ENCODE measurements at places on chromosomes 16 and 17.
A peak's percentile ranks its signal among the peaks of the same experiment; 100 is the strongest.

GRCh38 chr16:47316442-47317015, 144.3 kb downstream of the ITFG1 start:
- no peak for DNase-seq

GRCh38 chr17:9472094-9472493, 103.5 kb downstream of the STX8 start:
- no peak for DNase-seq

DNA sequence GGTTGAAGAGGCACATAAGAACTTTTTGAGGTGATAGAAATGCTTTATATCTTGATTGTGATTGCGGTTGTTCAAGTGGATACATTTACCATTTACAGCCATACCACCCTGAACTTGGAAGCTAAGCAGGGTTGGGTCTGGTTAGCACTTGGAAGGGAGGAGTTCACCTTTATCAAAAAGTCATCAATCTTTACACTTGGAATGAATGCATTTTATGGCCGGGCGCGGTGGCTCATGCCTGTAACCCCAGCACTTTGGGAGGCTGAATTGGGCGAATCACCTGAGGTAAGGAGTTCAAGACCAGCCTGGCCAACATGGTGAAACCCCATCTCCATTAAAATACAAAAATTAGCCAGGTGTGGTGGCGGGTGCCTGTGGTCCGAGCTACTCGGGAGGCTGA, 9.5 kb upstream of the GJD3 start:
- no peak for DNase-seq

DNA sequence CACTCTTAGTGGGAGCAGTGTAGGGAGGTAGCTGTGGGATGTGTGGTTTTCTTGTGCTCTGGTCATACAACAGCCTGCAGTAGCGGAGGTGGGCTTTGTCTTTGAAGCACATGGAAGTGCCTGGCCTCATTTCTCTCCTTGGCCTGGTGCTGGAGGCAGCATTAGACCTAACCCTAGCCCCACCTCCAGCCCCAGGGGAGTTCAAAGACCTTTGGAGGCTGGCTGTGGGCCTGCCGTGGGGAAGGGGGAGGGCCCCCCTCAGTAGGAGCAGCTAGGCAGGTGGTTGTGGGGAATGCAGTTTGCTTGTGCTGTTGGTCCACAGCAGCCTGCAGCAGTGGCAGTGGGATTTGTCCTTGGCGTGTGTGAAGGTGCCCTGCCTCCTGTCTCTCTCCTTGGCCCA, 91.7 kb downstream of the BCAS3 start:
- DNase-seq = no peak

- no peak for DNase-seq
Measured at GRCh38 chr16:89604764-89605163, 8.7 kb upstream of the DPEP1 start.

GRCh38 chr17:77341069-77341541, 200.3 kb downstream of the SEC14L1 start:
- no peak for DNase-seq

DNA sequence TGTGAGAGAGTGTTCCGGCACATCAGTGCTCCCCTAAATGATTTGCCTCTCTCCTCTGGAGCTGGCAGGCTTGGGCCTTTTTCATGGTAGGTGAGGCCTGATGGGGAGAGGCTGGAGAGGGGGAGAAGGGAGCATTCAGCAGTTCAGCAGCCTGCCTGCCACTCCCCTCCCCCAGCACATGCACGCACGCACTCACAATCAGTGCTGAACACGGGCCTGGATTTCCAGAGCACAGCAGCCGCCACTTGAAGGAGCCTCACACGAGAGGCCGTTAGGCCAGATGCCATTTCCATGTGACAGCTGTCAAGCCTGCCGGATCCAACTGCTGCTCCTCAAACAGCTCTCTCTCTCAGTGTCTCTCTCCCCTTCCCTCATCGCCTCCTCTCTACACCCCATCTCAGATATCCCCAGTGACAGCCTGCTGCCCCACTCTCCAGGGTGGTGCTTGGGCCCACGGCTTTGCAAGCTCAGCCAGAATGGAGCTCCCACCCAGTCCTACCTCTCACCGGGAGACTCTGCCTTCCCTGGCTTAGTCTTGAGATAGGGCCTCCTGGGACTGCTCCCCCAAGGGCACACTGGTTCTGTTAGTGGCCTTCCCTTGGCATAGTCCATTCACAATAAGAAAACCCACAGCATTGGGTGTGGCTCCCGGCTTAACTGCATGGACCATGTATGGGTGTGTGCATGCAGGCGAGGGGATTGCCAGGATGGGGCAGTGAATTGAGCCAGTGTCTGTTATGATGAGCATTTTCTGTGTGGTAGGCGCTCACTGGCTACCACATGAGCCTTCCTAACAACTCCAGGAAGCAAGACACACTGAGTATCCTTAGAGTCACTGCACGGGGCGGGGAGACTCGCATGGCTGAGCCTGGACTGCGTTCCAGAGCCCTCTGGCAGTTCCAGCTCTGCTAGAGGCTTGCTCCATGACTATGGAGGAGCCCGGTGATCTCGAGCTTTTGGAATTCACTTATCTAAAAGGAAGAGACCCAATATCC, 226.2 kb downstream of the CCDC182 start:
- DNase-seq = no peak

- no peak for DNase-seq
Measured at GRCh38 chr16:15988268-15989013, 39.0 kb downstream of the ABCC1 start.

GRCh38 chr16:71894229-71894920, 956 bp upstream of the IST1 start:
- peak; percentile 40 for DNase-seq

GRCh38 chr17:55344514-55344997, 77.1 kb downstream of the MMD start:
- no peak for DNase-seq

- DNase-seq = no peak
Measured at GRCh38 chr17:31294820-31295488, 2.1 kb downstream of the OMG start.

- DNase-seq = no peak
Measured at GRCh38 chr16:73355981-73356380, 308.1 kb upstream of the ZFHX3 start.

DNA sequence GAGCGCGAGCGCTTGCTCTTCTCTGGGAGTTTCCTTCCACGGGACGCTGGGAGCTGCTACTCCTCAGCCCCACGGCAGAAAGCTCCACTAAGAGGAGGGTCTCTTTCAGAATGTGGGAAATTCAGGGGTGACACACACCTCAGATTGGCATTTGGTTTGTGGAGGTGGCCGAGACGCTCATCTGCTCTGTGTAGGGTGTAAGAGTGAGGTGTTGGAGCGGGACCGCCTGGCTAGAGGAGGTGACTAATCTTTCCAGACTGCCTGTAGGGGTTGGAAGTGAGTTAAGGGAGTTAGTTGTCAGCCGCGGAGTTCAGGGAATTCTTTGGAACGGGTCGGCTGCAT, 735 bp downstream of the PSMD11 start:
- peak; percentile 27 for DNase-seq

- DNase-seq = no peak
Measured at GRCh38 chr16:84730406-84731106, 30.8 kb downstream of the USP10 start.

GRCh38 chr16:2464333-2464732, 4.4 kb downstream of the TEDC2 start:
- DNase-seq = no peak

- DNase-seq = peak; percentile 14
Measured at GRCh38 chr17:59154292-59154720, 680 bp downstream of the SKA2 start.

GRCh38 chr17:14295676-14296075, 5.2 kb upstream of the HS3ST3B1 start:
- DNase-seq = no peak

GRCh38 chr16:63365649-63366304, 1329.5 kb upstream of the CDH8 start:
- DNase-seq = no peak

GRCh38 chr17:40058186-40058784, 4.1 kb upstream of the MED24 start:
- DNase-seq = no peak

DNA sequence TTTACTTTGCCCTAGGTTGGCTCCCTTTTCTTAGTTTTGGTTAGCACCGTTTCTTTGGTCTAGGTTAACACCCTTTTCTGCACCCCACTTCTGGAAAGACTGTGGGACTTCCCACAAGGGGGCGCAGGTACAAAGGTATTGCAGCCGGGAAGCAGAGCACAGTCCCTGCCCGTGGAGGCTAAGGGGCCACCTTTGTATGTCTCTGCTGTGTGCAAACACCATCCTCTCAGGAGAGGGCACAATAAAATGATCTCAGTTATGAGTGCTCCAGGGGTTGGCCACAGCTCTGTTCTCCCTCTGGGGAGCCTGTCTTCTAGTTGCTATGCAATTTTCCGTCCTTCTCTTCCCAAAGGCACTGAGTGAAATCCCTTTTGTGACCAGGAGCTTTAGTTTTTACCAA, 28.4 kb upstream of the TMC5 start:
- peak; percentile 24 for DNase-seq

GRCh38 chr16:290681-291405, 7.9 kb downstream of the PDIA2 start:
- DNase-seq = no peak

- DNase-seq = no peak
Measured at GRCh38 chr17:61492759-61493526, 40.7 kb downstream of the TBX4 start.

- DNase-seq = no peak
Measured at GRCh38 chr16:4859900-4860255, 12.6 kb downstream of the UBN1 start.

- DNase-seq = no peak
Measured at GRCh38 chr17:3502466-3502865, 26.7 kb downstream of the ASPA start.

- DNase-seq = no peak
Measured at GRCh38 chr16:10876315-10876714, 687 bp upstream of the CIITA start.

DNA sequence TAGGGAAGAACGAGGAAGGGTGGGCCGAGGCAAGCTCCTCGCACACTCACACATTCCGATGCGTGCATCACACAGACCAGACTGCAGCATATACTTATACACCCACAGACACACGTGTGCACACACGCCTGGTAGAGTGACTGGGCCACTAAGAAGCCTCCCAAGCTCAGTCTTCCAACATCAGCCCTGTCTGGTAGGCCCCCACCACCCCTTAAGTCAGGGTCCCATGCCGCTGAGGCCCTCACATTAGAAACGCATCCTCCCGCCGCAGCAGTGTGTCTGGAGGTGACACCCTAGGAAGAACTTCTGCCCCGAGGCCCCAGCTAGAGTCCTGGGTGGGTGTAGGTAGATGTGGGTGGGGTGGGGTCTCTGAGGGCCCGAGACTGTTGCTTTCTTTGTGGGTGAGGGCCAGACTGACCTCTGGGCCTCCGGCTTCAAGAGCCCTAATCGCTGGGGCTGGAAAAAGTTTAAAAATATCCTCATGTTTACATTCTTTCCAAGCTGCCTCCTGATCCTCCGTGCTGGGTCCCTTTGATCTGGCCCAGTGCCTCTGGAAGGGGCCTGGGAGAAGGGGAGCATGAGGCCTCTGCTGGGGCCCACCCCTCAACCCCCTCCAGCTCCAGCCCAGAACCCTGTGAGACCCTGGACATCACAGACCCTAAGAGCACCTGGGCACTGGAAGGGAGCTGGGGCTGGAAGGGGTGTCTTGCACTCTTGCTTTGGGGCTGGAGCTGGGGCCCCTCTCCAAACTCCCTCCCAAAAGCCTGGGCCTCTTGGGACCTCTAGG, 13.6 kb downstream of the CDH16 start:
- no peak for DNase-seq

DNA sequence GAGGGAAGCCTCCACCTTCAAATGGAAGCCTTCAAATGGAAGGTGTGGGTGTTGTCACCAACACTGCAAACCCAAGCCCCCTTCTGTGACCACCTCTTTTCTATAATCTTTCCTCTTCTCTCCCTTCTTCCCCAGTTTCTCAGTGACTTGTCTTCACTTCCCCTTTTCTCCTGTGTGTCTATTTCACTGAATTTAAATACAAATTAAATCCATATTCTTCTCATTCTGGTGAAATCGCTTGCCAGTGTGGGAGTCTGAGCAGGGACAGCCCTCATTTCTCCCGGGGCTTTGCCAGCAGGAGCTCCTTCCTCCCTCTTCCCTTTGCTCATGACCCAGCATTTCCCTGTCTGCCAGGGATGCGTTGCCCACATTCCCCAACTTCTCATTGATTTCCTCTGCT, 6.4 kb upstream of the ITGAX start:
- DNase-seq = no peak

GRCh38 chr17:82929676-82930042, 89.8 kb upstream of the ZNF750 start:
- DNase-seq = no peak

DNA sequence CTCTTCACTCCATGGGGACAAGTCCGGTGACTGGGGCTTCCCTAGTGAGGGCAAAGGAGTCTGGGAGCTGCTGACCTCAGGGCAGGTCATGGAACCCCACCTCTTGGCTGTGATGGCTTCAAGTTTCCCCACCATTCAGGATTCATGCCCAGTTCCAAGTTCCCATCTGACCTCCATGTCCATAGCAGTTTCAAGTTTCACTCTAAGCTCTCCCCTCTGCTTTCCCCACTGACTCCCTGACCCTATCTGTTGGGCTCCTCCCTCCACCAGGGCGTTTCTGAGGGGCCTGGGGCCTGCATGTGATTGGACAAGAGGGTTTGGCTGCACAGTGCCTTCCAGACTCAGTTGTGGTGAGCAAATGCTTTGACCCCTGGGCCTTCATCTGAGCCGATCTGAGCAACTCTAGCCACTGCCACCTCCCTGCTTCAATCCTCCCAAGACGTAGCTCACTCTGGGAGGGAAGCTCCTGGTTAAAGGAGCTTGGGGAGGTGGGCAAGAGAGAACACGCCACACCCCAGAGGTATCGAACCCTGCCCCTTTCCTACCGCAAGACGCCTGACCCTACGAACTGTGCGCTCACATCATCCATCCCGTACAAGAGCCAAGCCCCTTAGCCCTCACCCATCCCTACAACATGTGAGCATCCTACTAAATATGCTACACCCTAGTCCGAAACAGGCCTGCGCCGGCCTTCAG, 8.3 kb downstream of the ZNF629 start:
- no peak for DNase-seq

Measured in activated CD4-positive, alpha-beta T cell treated with anti-CD3 and anti-CD28 coated beads, Interleukin-2, amount 50 U/mL, for 1 hour (primary cell).